ENCODE measurements at places on chromosomes 5 and 9. TPM values are rescaled to one million over a fixed set of nuclear protein-coding genes. Genes with fewer than 3 reads are reported as not detected.
A peak's percentile ranks its signal among the peaks of the same experiment; 100 is the strongest.

Gene SLC45A2
- total RNA-seq = not detected

DNA sequence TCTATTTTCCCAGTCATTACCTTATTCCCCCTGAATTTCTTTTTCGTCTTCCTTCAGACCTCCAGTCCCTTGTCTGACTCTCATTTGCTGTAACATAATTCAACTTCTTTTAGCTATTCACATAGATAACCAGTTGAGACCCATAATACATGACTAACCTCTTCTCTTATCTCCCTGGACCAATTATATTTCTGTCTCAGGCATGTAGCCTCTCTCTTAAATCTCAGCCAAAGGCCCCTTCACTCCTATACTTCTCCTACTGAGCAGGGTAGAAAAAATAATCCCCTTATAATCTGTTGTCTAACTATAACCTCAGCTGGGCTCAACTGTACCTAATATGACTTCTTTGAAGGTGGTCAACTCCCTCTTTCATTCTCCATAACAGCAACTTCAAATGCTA is 20.9 kb downstream of the RANBP6 start:
- no peak for DNase-seq

- DNase-seq = peak; percentile 93
These were observed 15.8 kb downstream of the EXOC3 start for GRCh38 chr5:458547-459353.

GRCh38 chr9:33721674-33722358 is 73.5 kb upstream of the PRSS3 start:
- peak; percentile 70 for DNase-seq

DNA sequence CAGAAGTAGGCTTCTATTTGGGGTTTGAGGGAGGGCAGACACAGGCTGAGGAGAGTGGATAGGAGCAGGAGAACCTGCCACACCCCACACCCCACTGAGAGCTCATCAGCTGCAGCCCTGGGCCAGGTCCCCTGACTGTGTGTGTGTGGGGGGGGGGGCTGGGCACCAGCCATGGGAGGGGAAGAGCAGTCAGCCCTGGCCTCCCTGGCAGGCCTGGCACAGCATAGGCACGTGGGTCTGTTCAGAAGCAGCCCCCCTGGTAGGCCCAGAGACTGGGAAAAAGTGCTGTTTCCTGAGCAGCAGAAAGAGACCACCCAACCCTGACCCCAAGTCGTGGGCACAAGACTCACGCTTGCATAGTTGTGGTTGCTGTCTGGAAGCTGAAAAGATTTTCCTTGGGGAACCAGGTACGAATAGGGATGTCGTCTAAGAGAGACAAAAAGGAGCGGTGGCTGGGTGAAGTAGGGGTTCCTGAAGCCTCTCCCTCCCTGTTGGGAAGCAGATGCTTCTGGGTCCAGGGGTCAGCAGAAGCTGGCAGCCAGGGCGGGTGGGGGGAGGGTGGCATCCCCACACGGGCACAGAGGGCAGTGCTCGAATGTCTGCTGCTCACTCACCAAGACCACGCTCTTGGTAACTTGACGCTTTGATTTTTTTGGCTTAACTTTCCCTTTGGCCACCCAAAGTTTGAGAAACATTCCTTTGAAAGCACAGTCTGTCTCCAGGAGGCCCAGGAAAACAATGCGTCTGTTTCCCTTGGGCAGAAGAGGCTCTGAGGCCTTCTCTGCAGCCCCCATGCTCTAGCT is 2.9 kb downstream of the NSMF start:
- no peak for DNase-seq

All from bronchial epithelial cell (primary cell).